Activated CD8-positive, alpha-beta memory T cell treated with anti-CD3 and anti-CD28 coated beads for 1 hour (primary cell): ENCODE measurements at places on chromosomes 13 and 19.

DNA sequence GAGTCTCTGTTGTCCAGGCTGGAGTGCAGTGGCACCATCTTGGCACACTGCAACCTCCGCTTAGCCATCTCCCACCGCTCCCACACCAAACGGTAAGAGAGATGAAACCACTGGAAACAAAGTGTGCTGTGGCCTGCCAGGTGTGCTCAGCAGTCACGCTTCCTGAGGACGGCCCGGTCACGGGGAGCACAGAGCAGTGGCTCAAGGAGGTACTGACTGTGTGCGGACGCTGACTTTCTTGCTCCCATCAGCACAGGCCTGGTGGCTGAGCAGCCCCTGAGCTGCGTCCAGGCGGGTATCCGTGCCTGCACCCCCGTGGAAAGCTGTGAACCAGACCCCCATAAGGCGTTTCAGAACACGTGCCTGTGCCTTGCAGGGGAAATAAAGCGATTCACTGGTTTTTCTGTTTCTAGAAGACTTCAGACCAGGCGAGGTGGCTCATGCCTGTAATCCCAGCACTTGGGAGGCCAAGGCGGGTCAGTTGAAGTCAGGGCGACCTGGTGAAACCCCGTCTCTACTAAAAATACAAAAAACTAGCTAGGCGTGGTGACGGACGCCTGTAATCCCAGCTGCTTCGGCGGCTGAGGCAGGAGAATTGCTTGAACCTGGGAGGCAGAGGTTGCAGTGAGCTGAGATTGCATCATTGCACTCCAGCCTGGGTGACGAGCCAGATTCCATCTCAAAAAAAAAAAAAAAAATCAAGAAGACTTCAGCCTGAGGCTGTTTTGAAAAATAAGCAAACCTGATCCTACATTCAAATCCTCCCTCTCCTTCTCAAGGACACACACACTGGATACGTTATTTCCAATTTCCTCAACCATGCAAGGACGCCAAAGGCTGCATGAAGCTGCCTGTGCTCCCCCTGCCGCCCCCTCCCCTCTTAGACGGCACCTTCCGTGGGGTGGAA is 25.5 kb downstream of the ADPRHL1 start:
- no peak for DNase-seq

DNA sequence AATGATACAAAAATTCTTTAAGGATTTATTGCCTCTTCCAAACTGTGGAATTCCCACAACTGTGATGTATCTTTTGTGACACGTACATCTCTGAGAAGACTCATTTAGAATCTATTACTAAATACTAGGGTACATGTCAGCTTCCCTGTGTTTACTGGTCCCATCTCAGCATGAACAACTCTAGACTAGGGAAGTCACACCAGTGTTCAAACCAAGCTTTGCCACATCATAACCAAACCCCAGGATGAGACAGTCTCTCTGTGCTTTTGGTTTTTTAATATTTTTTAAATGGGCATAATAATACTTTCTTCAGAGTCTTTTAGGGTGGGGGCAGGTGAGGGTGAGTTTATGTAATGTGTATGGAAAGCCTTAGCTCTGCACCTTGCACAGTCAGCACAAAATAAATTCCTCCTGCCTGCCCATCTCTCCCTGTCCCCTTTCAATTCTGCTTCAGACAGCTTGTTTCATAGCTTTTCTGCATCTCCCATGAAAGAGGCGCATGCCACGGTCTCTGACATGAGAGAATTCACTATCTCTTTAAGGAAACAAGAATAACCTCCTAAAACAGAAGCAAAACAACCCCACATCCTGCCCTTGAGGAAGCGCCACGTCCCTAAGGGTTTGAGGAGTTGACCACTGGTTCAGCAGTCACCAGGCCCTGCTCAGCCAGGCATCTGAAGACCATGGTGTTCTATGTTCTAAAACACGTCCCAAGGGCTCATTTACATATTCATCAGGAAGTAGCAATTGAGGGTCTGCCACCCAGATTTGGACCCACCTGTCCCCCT is 174.5 kb downstream of the USP12 start:
- no peak for DNase-seq

DNA sequence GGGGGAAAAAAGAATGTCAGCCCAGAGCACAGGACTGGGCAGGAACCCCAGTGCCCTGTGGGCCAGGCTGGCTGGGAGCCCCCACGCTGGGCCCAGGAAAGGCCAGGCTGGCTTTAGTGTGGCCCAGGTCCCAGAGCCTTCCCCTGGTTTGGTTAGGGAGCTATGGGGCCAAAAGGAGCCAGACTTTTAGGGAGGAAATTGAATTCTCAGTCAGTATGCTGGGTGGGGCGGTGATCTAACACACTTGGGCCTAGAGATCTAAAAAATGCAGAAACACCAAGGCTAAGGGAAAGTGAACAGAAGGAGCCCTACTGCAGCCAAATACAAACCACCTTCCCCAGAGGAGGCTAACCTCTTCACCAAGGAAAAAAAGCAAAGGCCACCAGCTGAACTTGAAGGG is 137.5 kb downstream of the CRYL1 start:
- DNase-seq, result no peak

GRCh38 chr13:45748941-45749759 is 47.0 kb downstream of the CBY2 start:
- no peak for DNase-seq

DNA sequence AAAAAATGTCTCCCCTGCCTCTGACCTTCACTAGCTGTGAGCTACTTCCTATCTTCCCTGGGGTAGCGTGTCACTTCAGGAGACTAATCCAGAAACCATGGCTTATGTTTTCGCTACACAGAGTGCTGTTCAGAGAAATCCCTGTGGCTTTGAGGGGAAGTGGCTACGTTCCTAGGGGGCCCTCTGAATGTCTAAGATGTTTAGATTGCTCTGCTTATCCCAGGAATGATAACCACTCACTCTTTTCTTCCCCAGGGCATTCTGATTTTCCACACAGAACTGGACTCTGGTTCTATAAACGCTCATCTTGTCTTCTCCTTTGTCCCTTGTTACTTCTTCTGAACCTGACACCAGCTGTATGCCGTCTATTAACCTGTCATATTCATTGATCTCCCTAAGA is 572.5 kb downstream of the OLFM4 start:
- no peak for DNase-seq

DNA sequence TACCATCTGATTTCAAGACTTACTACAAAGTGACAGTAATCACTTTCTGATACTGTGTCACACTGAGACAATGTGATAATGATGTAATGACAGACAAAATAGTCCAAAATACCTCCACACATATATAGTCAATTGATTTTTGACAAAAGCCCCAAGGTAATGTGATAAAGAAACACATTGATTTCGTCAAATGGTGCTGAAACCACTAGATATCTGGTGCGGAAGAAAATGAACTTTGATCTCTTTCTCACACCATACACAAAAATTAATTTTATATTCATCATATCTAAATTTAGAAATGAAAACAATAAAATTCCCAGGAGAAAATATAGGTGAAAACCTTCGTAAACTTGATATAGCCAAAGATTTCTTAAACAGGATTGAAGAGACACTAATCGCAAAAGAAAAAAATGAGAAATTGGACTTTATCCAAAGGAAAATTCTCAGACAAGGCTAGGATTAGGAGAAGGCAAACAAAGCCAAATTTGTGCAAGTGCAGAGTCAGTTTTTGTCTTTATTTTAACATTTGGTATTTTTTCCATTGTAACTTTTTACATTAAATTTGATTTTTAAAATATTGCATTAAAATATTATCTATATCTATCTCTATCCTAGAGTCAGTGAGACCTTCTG is 739.9 kb downstream of the DIAPH3 start:
- DNase-seq, result no peak

DNA sequence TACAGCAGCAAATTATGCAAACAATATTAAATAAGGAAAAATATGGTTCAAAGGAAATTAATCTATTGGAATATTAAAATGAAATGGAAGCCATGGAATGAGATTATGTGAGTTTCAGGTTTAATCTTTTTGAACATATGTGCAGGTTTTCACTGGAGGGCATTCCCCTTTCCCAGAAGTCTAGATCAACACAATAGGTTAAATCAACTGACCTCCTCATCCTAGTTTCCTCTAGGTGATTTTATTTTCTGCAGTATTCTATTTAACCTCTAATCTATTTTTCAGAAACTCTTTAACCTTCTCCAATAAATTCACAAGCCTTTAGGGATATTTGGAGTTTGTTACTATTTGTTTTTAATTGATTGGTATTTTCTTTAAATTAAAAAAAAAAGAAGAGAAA is 2657.6 kb upstream of the PCDH20 start:
- no peak for DNase-seq

- DNase-seq, result no peak
These were observed 18.5 kb downstream of the RNASEH2B start for GRCh38 chr13:50928102-50928501.

DNA sequence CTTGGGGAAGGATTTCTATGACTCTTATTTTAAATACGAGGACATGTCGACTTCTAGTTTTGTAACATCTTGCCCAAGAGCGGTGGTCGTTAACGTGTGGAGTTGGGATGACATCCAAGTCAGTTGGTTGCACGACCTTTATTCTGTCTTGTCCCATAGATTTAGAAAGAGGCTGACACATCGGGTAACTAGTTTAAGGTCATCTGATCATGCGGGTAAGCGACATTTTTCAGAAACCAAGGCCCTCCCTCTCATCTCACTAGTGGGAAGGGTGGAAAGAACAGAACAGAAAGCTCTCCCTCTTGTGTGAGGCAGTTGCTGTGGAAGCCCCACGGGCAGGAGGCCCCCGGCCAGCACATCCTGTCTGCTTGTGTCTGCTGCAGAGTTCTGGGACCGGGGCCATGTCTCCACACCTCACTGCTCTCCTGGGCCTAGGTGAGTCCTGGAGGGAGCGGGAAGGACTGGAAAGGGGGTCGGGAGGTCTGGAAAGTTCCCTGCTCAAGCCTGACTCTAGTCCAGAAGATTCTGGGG is at the start of gene LAIR2:
Gene LAIR2, plus strand, starts transcription at position 314 of the 531 bp plus-strand sequence. Its CDS starts 88 bp downstream, at position 402.
- DNase-seq, result no peak

- DNase-seq, result no peak
These were observed 24.0 kb upstream of the FARP1 start for GRCh38 chr13:98118865-98119264.

GRCh38 chr13:100644371-100644770 is 30.2 kb downstream of the TMTC4 start:
- DNase-seq, result no peak

GRCh38 chr13:93338906-93339305 is 112.3 kb downstream of the GPC6 start:
- DNase-seq, result no peak

- peak; percentile 99 for DNase-seq
These were observed at the start of gene ZNF57 for GRCh38 chr19:2900296-2901252. Gene ZNF57 (plus strand): TSS chr19:2900928. CDS start chr19:2901046, 118 bp downstream.

DNA sequence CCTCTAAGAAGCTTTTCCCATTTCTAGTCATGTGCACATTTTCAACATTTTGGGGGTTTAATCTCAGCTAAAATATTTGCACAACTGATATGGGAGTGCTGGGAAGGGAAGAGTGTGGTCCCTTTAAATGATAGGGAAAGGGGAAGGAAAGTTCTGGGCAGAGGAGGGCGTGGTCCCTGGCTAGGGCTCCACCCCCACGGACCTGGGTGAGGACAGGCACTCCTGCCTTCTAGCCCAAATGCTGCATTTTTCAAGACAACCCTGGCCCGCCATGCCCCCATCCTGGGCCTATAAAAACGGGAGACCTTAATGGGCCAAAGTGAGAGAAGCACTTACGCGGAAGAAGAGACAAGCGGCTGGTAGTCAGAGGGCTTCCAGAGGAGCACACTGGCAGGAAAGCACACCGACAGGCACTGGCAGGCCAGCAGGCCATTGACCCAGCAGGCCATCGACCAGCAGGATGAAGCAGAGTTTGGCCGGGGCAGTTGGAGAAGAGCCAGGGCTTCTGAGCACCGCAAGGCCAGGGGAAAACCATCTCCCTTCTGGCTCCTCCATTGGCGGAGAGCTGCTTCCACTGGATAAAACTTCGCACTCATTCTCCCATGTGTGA is 266.7 kb downstream of the SPRY2 start:
- no peak for DNase-seq

- DNase-seq, result no peak
These were observed 4.0 kb upstream of the ZNF43 start for GRCh38 chr19:21839976-21840375.

DNA sequence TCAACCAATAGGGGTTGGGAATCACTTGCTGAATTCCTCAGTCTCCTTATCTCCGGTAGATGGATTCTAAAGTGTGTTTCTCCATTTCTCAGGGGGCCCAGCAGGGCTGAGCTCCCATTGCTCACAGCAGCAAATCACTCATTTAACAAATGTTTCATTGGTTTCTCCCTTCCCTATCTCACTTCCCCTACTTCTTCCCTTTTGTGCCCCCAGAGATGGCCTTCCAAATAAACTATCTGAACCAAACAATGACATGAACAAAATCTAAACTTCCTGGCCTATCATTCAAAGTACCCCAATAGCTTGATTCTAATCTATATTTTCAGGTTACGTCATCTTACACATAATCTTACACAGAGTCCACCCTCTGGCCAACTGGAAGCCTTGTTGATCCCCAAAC is 60.4 kb downstream of the DLEU7 start:
- DNase-seq, result no peak

DNA sequence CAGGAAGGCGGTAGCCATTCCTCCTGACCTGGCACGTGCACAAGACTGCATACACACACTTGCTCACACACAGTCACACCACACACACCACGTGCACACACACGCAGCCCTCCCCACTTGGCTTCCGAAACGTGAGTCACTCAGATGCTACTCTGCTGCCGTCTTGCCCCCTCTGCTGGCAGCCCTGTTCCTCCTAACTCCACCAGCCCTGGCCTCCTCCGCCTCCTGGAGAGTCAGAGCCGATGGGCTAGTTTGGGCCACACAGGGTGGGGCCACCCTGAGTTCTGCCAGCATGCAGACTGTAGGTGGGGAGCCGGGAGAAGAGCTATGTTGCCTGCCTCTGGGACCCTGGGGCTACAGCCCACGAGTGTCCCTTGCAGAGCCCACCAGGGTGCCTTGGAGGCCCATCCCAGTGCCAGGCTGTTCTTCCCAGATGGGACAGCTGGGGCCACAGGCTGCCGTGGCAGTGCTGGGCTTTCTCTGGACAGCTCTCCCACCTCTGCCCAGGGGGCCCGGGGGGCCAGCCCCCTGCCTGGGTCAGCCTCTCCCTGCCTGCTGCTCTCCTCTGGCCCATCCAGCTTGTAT is 12.1 kb downstream of the PIN1 start:
- no peak for DNase-seq

DNA sequence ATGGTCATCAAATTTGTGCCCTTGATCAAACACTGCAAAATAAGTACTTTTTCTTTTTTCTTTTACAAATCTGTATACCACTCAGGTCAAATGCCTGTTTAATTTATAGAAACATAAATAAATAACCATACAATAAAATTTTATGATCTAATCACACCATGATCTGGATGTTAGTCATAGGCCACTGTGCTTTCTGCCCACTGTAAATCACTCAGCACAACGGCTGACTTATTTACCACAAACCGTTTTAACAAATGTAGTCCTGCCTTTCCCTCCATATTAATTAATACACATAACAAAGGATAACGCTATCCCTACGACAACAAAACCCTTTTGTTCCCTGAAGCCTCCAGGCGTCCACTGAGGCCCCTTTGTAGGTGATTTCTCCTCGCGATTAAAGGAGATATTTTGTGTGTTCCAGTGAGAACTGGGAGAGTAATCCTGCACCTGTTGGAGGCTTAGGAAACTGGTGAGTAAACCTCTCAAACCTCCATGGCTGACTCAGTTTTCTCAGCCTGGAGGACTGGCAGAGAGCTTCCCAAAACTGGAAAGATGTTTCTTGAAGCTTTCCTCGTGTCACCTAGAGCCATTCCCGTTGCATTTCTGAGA is 477.1 kb upstream of the SGCG start:
- DNase-seq, result no peak
